GM12878 (cell line): ENCODE measurements at places on chromosomes 1 and 21. TPM values are rescaled to one million over a fixed set of nuclear protein-coding genes. Genes with fewer than 3 reads are reported as not detected.

DNA sequence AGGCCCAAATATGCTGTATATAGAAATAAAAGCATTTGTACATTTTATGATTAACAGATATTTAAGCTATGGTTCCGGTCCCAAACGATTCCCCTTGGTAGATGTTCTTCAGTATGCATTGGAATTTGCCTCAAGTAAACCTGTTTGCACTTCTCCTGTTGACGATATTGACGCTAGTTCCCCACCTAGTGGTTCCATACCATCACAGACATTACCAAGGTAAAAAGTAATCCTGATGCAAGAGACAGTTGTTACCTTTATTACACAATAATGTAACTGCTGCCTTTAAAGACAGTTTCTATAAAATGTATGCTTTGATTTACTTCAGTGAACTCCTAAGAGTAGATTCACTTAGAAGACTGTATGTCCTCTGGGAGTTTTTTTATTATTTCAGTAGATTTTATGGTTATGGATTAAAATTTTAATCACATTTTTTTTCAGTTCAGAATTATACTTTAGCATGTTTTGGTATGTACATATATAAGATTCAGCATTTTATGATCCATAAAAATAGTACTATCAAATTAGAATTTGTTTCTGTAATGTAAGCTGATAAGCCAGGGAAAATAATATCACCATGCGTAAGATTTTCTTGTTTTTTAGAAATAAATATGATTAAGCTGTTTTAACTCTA, 96.5 kb downstream of the USP25 start:
- DNase-seq: peak; percentile 11
- H3K27ac ChIP-seq: no peak overlapping the region
- H3K27me3 ChIP-seq: no peaks in the 10 kb centered on the region
- H3K36me3 ChIP-seq: peaks cover 3% of the 10 kb centered on the region; the same call in 1 of the 2 replicates
- H3K4me1 ChIP-seq: no peaks in the 10 kb centered on the region
- no peak overlapping the region for H3K4me3 ChIP-seq

DNA sequence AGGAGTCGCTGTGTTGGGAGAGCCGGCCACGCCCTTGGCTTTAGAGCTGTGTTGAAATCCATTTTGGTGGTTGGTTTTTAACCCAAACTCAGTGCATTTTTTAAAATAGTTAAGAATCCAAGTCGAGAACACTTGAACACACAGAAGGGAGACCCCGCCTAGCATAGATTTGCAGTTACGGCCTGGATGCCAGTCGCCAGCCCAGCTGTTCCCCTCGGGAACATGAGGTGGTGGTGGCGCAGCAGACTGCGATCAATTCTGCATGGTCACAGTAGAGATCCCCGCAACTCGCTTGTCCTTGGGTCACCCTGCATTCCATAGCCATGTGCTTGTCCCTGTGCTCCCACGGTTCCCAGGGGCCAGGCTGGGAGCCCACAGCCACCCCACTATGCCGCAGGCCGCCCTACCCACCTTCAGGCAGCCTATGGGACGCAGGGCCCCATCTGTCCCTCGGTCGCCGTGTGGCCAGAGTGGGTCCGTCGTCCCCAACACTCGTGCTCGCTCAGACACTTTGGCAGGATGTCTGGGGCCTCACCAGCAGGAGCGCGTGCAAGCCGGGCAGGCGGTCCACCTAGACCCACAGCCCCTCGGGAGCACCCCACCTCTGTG, 4.7 kb downstream of the C1orf35 start:
- H3K27ac ChIP-seq: no peak overlapping the region
- DNase-seq: no peak
- H3K4me1 ChIP-seq: no peaks in the 10 kb centered on the region; the same call in 1 of the 2 replicates
- H3K27me3 ChIP-seq: no peaks in the 10 kb centered on the region
- H3K36me3 ChIP-seq: peaks cover 43% of the 10 kb centered on the region
- H3K4me3 ChIP-seq: no peak overlapping the region

DNA sequence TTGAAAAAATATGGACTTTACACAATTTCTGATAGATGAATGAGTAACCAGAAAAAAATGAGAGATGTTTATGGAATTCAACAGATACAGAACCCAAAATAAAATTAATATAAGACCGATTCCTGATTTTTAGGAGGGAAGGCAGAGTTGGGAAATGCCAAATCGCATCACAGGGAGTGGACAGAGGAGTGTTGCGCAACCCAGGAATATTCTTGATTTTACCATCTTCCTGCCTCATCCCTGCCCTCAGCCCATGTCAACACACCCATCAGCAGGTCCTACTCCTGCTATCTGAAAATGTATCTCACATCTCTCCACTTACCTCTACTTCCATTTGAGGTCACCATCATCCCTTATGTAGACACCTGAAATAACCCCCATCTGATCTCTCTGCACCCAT, 221.0 kb downstream of the DSCAM start:
- H3K27me3 ChIP-seq: no peaks in the 10 kb centered on the region
- DNase-seq: no peak
- no peaks in the 10 kb centered on the region for H3K36me3 ChIP-seq
- H3K4me3 ChIP-seq: no peak overlapping the region
- no peaks in the 10 kb centered on the region for H3K4me1 ChIP-seq

- H3K27me3 ChIP-seq: no peaks in the 10 kb centered on the region
- H3K4me3 ChIP-seq: no peak overlapping the region
- H3K27ac ChIP-seq: no peak overlapping the region
- H3K4me1 ChIP-seq: no peaks in the 10 kb centered on the region
- no peak for DNase-seq
- H3K36me3 ChIP-seq: no peaks in the 10 kb centered on the region
Observed at GRCh38 chr1:224591326-224591725, 24.8 kb upstream of the CNIH3 start.

DNA sequence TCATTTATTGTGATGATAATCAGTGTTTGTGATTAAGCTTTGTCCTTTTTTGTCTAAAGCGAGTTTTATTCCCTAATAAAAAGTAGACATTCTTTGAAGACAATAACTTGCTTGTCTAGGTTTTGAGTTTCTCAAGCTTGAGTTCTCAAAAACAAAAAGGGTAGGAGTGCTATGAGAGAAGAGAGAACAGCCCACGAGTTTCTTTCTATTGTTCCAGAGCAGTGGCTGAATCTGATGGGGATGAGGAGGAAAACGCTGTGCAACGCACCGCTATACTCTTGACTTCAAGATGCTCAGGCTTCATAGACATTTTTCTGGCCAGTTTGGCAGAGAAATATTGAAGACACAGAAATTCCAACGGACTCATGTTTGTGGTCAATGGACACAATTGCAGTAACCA, 669.8 kb upstream of the B3GALT2 start:
- H3K36me3 ChIP-seq: no peaks in the 10 kb centered on the region
- no peak overlapping the region for H3K4me3 ChIP-seq
- H3K4me1 ChIP-seq: no peaks in the 10 kb centered on the region
- no peaks in the 10 kb centered on the region for H3K27me3 ChIP-seq
- no peak for DNase-seq

- no peak overlapping the region for H3K4me3 ChIP-seq
- no peaks in the 10 kb centered on the region for H3K36me3 ChIP-seq
- H3K27me3 ChIP-seq: no peaks in the 10 kb centered on the region
Observed at GRCh38 chr1:170707959-170708655, 44.2 kb downstream of the PRRX1 start.

DNA sequence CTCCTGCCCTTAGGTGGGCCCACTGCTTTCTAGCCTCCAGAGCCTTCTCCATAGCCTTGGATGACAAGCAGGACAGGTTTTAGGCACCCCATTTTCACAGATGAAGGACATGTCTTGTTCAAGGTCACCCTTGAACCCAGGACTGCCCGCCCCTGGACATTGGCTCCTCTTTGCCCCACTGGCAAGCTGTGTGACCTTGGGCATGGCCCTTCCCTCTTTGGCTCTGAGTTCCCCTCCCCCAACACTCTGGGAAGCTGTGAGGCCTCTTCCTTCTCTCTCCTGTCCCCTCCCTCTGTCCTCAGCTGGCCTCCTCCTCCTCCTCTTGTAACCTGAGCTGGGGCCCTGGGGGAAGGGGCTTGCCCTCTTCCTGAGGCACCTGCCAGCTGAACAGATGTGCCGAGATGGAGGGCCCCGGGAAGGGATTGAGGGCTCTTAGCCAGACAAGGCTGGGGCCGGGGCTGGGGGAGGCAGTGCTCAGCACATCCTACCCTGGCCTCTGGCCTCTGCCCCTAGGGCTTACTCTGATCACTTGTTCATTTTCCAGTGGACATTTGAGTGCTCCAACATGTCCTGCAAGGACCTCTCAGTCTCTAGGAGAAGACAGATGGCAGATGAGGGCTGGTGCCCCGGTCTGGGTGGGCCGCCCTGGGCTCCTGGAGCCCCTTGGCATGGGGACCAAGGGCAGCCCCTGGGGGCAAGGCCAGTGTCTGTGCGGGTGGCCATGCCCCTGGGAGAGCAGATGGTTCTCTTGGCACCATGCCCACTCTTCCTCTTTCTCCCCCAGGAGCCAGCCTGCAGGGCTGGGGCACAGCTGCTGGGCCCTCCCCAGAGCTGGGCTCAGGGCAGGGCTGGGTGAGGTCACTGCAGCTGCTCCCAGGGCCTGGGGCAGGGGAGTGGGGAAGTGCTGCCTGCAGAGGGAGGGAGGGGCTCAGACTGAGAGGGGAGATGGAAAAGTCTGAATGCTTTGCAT, 10.7 kb downstream of the FOXO6 start:
- H3K36me3 ChIP-seq: no peaks in the 10 kb centered on the region
- no peak overlapping the region for H3K27ac ChIP-seq
- no peaks in the 10 kb centered on the region for H3K4me1 ChIP-seq

- no peak overlapping the region for H3K27ac ChIP-seq
- no peak for DNase-seq
- H3K36me3 ChIP-seq: no peaks in the 10 kb centered on the region
- peaks cover 7% of the 10 kb centered on the region for H3K4me1 ChIP-seq
Observed at GRCh38 chr1:2110738-2111673, 60.8 kb downstream of the PRKCZ start.

GRCh38 chr21:42593007-42593814, 60.2 kb upstream of the PDE9A start:
- no peak for DNase-seq
- H3K27ac ChIP-seq: no peak overlapping the region
- H3K4me1 ChIP-seq: no peaks in the 10 kb centered on the region
- no peaks in the 10 kb centered on the region for H3K36me3 ChIP-seq

DNA sequence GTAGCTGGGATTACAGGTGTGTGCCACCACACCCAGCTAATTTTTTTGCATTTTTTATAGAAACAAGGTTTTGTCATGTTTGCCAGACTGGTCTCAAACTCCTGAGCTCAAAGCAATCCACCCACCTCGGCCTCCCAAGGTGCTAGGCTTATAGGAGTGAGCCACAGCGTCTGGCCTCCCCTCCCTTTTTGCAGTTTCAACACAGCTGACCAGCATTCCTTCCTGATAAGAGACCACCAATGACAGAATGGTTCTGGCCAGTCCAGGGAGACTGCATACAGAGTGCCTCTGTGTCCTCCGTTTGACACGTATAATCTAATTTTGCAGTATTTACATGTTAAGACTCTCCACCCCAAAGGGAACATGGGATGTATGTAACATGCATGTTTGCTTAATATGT, 46.4 kb upstream of the CACHD1 start:
- H3K4me1 ChIP-seq: no peaks in the 10 kb centered on the region
- no peaks in the 10 kb centered on the region for H3K27me3 ChIP-seq
- no peaks in the 10 kb centered on the region for H3K36me3 ChIP-seq

GRCh38 chr1:3236955-3237354, 168.0 kb downstream of the PRDM16 start:
- H3K36me3 ChIP-seq: no peaks in the 10 kb centered on the region
- DNase-seq: no peak
- no peaks in the 10 kb centered on the region for H3K27me3 ChIP-seq
- no peak overlapping the region for H3K27ac ChIP-seq
- H3K4me3 ChIP-seq: no peak overlapping the region
- H3K4me1 ChIP-seq: no peaks in the 10 kb centered on the region

GRCh38 chr1:108719656-108720435, 7.1 kb downstream of the FNDC7 start:
- H3K4me1 ChIP-seq: no peaks in the 10 kb centered on the region
- no peak overlapping the region for H3K4me3 ChIP-seq
- no peak overlapping the region for H3K27ac ChIP-seq
- DNase-seq: no peak
- no peaks in the 10 kb centered on the region for H3K36me3 ChIP-seq
- peaks cover 2% of the 10 kb centered on the region for H3K27me3 ChIP-seq

GRCh38 chr1:237007147-237007881, 3.1 kb upstream of the MT1HL1 start:
- no peak overlapping the region for H3K27ac ChIP-seq
- no peaks in the 10 kb centered on the region for H3K4me1 ChIP-seq
- no peaks in the 10 kb centered on the region for H3K36me3 ChIP-seq
- no peaks in the 10 kb centered on the region; the same call in 1 of the 2 replicates for H3K27me3 ChIP-seq
- no peak for DNase-seq
- H3K4me3 ChIP-seq: no peak overlapping the region

DNA sequence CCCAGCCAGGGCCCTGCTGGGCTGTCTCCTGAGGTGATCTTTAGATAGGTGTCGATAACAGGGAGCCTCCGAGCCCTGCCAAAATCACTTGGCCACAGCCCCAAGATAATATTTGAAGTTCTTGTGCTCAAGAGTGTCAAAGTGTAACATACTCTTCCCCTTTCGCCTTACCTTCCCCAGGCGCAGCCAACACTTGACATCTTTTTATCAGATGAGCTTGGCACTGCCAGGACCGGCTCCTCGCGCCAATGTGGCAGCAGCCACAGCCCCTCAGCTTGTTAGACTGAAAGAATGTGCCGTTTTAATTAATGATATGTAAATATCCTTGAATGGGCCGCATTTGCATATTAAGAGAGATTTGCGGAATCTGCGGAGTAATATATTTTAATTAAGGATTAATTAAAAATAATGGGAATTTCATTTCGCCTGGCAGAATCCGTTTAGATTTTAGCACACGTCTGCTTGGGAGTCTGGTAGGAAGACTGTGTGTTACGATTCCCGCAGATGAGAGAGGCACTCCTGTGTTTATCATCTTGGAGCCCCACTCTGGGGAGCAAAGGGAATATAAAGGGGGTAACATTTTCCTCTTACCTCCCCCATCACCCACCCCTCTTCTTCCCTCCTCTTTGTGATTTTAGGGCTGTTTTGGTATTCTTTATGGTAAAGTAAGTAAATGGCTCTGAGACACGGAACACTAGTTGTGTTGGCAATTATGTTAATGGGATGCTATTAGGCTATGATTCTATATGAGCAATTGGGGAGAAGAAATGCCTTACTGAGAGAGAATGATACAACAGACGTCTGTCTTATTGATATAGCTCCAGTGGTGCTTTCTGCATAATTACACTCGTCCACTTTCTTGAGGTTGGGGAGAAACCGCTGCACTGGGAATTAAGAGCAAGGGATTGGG, 109.8 kb downstream of the PBX1 start:
- H3K4me3 ChIP-seq: no peak overlapping the region
- no peaks in the 10 kb centered on the region for H3K27me3 ChIP-seq
- no peak overlapping the region for H3K27ac ChIP-seq
- H3K4me1 ChIP-seq: no peaks in the 10 kb centered on the region
- no peak for DNase-seq
- H3K36me3 ChIP-seq: no peaks in the 10 kb centered on the region

DNA sequence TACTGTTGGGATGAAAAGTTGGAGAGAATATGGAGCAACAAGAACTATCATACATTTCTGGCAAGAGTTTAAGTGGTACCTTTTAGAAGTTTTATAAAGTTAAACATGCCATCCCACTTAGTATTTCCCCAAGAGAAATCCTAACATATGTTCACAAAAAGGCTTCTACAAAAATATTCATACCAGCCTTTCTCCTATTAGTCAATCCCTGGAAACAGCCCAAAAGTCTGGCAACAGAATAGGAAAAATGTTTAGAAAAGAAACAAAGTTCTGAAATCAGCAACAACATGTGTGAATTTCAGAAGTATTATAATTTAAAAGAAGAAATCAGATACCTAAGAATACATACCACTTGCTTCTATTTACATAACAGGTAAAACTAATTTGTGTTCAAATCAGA, 271.0 kb downstream of the DSCAM start:
- H3K4me1 ChIP-seq: no peaks in the 10 kb centered on the region
- no peak overlapping the region for H3K4me3 ChIP-seq
- H3K27ac ChIP-seq: no peak overlapping the region

GRCh38 chr1:229086091-229086490, 184.8 kb upstream of the RAB4A start:
- H3K27ac ChIP-seq: no peak overlapping the region
- H3K4me3 ChIP-seq: no peak overlapping the region

MKNK1 gene
- 22.1 and 29.1 TPM in 2 replicates for total RNA-seq

KCNJ15 gene
- total RNA-seq: 0.46 and 0.56 TPM in 2 replicates

S100A1 gene
- total RNA-seq: not detected in 2 replicates
